Tongue (tissue), 3 donors: ENCODE measurements at places on chromosomes 2 and 18. TPM values are rescaled to one million over a fixed set of nuclear protein-coding genes. Genes with fewer than 3 reads are reported as not detected.

The RGPD5 gene
- 53.6 TPM for total RNA-seq

The PUS10 gene
- total RNA-seq, result 8.2 TPM

The REL gene
- total RNA-seq, result 17.1 TPM

The C1QL2 gene
- total RNA-seq, result not detected

The FAM237A gene
- total RNA-seq, result not detected

The CDK15 gene
- total RNA-seq, result 0.62 TPM

The XIRP2 gene
- total RNA-seq, result 277 TPM

The DCTN1 gene
- total RNA-seq, result 103 TPM

The AQP12B gene
- total RNA-seq, result not detected

The ASIC4 gene
- 0.10 TPM for total RNA-seq

The LOXHD1 gene
- total RNA-seq, result 3.4 TPM

The GPR155 gene
- 13.3 TPM for total RNA-seq

The POTEJ gene
- total RNA-seq, result not detected

The C2orf66 gene
- total RNA-seq, result not detected

The GLI2 gene
- total RNA-seq, result 6.9 TPM

The ELAC1 gene
- 5.3 TPM for total RNA-seq

The LRRC30 gene
- 2.7 TPM for total RNA-seq

The POTEI gene
- 0.21 TPM for total RNA-seq

The KCNS3 gene
- 46.3 TPM for total RNA-seq

The HOXD13 gene
- total RNA-seq, result not detected

The ACTG2 gene
- total RNA-seq, result 7.9 TPM

The POMC gene
- total RNA-seq, result 7.7 TPM

The GALR1 gene
- total RNA-seq, result 0.21 TPM

The SLC38A11 gene
- not detected for total RNA-seq

The GCG gene
- not detected for total RNA-seq

The USP37 gene
- total RNA-seq, result 30.8 TPM

The PRLH gene
- total RNA-seq, result not detected

The ADAM23 gene
- total RNA-seq, result 21.3 TPM

The CYP26B1 gene
- total RNA-seq, result 13.8 TPM

The SFT2D3 gene
- total RNA-seq, result 11.6 TPM

The ACOXL gene
- not detected for total RNA-seq

The CELF4 gene
- total RNA-seq, result 0.51 TPM

The PARD3B gene
- 21.5 TPM for total RNA-seq

The NGEF gene
- total RNA-seq, result 2.7 TPM

The PID1 gene
- total RNA-seq, result 15.4 TPM

The CPO gene
- 1.6 TPM for total RNA-seq

The LOXL3 gene
- total RNA-seq, result 11.2 TPM

The EDAR gene
- total RNA-seq, result 0.31 TPM

The ARHGAP28 gene
- total RNA-seq, result 26.0 TPM

The MBD2 gene
- 19.6 TPM for total RNA-seq

The PROKR1 gene
- total RNA-seq, result 1.0 TPM

The SCN9A gene
- 11.1 TPM for total RNA-seq

The PPP1R1C gene
- 2.5 TPM for total RNA-seq

The LRPPRC gene
- total RNA-seq, result 119 TPM

The DUSP19 gene
- total RNA-seq, result 5.8 TPM

The UCN gene
- total RNA-seq, result not detected
